Dorsolateral prefrontal cortex (tissue), 122 donors: ENCODE measurements at places on chromosomes 5 and 9.

DNA sequence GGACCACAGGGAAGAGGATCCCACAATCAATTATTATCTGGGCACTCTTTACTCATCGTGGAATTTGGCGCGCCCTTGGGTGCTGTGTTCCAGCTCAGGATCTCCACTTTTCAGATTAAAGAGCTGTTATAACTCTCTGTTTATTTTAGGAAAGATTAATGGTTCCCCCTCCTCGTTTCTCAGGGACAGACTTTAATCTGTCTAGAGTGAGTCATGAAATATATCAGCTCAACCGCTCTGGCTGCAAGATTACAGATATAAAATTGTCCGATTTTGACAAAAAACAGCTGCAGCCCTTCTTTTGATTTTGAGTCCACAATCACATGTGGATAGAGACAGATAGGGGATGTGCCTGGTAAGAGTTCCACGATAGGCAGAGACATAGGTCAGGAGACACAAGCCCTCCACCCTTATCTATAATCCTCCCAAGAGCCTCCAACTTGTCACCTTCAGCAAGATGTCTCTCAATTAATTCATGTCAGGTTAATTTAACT lies 77.6 kb upstream of the ANKRD55 start:
- DNase-seq: no peak

DNA sequence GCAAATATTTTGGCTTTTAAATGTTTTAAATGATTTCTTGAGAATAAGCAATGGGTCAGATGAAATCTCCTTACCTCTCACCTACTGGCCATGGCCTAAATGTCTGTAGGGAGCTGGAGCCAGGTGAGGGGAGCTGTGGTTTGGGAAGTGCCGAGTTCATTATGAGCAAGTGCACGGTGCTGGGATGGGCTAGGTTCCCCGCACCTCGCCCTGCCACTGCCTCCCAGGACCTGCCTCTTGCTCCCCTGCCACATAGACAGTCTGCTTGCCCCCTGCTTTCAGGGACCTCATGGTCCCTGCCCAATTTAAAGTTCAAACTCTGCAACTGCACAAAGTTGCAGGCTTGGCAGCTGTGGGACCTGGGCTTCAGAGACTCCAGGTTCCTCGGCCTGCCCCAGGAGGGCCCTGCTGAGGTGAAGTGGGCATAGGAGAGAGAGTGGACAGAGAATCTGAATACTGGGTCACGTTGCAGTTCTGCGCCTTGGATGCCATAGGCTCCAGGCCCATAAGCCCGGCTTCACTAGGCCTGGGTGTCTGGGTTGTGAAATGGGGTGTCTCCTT lies 5.4 kb downstream of the OR13J1 start:
- DNase-seq: no peak

DNA sequence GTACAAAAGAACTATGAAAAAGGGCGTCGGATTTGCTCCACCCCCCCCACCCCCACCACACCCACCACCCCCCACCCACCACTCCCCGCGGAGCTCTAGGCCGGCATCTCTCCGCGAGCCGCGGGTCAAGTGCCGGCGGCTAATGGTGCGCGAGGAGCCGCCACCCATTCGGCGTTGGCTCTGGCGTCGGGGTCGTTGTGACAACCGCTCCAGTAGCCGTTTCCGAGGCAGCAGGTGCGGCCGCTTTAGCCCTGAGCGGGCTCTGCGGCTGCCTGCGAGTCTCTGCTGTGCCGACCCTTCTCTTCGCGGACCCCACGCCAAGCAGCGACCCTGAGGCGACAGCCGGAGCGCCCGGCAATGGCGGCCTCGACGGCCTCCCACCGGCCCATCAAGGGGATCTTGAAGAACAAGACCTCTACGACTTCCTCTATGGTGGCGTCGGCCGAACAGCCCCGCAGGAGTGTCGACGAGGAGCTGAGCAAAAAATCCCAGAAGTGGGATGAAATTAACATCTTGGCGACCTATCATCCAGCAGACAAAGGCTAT lies at the start of gene PPP1R2B:
TSS of gene PPP1R2B (plus strand) at position 90 of the 546 bp plus-strand sequence. CDS start at position 358, 268 bp downstream.
- DNase-seq: no peak

DNA sequence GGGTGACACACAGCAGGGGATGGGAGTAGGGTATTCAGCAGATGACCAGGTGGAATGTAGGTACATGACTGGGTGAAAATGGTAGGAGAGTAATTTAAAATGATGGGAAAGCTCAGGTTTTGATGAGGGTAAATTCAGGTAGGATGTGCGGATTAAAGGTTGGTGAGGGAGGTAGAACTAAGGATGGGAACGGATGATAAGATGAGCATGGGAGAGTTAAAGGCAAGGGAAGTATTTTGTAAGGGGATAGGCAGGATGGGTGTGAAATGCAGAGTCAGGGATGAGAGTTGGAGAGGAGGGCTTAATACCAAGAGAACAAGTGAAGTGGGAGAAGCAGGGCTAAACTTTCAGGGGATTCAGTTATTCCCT lies 1.5 kb downstream of the TLN1 start:
- no peak for DNase-seq

GRCh38 chr9:89021154-89021803 lies 30.0 kb downstream of the S1PR3 start:
- no peak for DNase-seq

DNA sequence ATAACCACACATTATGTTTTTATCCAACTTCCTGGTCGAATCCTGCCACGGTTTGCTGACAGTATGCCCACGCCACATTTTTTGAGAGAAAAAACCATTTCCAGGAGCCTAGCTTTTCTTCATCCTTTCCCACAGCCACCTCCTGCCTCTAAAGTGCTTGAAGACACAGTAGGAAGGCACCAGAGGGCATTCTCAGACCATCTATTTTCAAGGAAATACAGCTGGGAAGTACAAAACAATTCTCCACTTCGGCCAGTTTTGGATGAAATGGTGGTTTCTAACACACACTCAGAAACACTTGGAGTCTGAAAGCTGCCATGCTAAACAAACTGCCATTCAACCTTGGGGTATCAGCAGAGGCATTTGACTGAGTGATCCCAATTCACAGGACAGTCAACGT lies 86.3 kb upstream of the RPS23 start:
- no peak for DNase-seq

DNA sequence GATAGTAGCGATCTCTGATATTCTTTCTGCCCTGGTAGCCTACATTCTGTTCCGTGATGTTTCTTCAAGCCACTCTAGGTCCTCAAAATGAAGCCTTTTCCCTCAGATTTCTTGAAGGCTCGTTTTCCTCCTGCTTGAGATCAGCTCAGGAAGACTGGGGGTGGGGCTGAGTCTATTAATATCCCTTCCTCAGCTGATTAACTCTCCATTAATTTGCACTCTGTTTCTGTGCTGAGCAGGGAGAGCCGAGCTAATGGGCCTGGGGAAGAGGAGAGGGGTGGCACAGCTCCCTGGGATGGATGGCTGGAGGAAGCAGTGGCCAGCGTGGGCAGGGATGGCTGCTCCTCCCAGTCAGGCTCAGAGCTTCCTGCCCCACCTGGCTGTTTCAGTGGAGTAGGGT lies 93.3 kb downstream of the PPARGC1B start:
- no peak for DNase-seq

DNA sequence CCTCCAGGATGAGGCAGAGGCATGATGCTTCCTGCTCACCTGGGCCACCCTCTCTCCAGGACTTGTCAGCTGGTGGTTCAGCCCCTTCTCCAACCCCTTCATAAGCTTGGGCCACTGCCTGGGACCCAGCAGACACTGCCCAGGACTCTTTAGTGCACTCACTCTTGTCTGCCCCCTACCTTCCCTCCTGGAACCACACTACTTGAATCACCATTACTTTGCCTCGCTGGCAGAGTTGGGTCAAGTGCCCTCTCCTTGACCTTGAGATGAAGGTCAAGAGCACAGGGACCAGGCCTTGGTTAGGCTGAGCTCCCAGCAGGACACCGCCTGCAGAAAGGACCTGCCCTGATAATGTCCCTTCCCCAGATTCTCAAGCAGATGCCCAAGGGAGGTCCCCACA lies 8.5 kb upstream of the ENDOG start:
- no peak for DNase-seq

GRCh38 chr5:170466988-170467707 lies 36.7 kb upstream of the KCNIP1 start:
- DNase-seq: no peak

DNA sequence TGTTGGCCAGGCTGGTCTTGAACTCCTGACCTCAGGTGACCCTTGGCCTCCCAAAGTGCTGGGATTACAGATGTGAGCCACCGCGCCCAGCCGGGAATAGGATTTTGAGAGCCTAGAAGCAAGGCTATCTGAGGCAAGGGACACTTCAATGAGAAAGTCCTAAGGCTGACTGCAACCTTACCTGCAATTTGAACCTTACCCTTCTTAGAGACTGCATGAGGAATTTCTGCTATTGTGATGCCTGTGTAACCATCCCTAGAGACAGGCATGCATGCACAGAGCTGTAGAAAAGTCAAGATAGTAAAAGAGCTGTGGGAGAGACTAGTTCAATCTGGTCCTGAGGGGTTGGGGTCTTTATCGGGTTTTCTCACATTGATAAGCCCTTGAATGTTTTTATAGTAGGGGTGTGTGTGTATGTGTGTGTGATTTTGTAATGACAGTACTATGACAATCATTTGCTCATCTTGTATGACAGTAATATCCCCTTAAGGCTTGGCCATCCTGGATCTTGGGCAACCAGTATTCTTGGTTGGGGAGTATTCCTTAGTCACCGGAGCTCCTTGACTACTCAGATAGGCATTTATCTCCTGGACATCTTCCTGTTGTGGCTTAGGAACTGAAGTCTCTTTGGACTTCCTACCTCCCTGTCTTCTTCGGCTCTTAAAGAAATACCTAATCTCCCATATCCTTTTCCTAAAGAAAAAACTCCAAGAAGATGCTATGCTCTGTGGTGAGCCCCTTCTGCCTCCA lies 11.2 kb downstream of the DNAJB5 start:
- DNase-seq: no peak

- peak; percentile 65 for DNase-seq
Measured at GRCh38 chr9:78239506-78239905, 3.6 kb downstream of the CEP78 start.

DNA sequence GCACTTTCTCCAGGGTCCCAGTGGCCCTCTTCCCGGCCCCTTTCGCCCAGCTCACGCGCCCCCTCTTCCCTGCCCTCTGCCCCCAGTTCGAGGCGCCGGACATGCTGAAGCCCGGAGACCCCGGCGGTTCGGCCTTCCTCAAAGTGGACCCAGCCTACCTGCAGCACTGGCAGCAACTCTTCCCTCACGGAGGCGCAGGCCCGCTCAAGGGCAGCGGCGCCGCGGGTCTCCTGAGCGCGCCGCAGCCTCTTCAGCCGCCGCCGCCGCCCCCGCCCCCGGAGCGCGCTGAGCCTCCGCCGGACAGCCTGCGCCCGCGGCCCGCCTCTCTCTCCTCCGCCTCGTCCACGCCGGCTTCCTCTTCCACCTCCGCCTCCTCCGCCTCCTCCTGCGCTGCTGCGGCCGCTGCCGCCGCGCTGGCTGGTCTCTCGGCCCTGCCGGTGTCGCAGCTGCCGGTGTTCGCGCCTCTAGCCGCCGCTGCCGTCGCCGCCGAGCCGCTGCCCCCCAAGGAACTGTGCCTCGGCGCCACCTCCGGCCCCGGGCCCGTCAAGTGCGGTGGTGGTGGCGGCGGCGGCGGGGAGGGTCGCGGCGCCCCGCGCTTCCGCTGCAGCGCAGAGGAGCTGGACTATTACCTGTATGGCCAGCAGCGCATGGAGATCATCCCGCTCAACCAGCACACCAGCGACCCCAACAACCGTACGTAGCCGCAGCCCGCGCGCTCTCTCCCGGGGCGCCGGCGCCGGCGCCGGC lies 1.0 kb downstream of the PRDM6 start:
- DNase-seq: no peak

DNA sequence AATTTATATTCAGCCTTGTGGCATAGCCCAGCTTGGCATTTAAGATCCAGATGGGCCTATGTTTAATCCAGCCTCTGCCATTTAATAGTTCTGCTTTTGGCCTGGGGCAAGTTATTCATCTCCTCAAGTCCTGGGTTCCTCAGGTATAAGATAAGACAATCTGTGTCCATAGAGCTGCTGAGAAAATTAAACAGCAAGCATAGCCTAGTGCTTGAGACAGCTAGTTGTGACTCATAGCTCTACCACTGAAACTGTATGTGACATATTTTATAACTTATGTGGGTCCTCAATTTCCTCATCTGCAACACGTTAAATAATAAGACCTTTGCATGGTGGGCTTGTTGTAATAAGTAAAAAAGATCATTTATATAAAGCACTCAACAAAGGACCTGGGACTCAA lies 53.3 kb upstream of the ATP10B start:
- DNase-seq: no peak

DNA sequence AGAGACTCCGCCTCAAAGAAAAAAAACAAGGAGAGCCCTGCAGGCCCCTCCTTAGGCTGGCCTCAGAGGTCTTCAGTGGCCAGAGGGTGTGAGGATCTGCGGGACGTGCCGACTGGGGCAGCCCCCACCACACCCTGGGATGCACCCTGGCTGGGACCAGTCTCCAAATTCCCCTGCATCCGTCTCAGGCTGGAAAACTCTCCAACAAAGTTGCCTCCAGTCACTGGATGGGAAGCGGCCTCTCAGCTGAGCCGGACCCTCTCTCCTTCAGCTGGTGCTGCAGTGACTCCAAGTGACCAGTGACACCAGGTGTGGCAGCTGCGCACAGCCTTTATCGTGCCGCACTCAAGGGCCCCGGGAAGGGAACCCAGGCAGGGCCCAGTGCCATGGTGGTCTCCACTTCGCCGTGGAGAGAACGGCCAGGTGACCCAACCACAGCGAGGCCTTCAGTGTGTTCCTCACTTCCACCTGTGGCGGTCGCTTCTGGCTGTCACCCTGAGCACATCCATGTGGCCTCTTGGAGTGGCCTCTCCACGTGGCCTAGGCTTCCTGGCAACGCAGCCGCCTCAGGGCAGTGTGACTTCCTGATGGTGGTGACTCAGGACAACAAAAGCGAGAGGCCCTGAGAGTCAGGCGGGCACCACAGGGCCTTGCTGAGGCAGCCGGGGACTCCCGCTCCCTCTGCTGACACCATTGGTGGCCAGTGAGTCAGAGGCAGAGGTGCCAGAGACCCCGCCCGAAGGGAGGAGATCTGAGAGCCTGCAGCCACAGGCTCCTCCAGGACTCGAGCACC lies 19.3 kb upstream of the CAMSAP1 start:
- no peak for DNase-seq

DNA sequence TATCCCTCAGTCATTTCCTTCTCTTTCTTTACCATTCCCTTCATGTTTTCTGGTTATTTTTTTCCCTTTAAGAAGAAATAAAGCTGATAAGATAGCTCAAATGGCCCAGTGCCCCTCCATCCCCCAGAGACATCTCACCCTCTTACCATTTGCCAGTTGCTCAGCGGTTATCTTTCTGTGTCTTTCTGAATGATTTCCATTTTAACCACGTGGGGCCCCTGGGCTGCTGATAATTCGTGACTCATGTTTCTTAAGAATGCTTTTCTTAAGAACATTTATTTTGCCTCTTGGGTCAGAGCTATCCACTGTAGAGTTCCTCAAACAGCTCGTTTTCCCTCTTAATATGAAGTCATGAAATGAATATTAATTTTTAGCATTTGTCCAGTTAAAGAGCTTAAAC lies 147.8 kb downstream of the MAST4 start:
- DNase-seq: no peak
